ENCODE measurements at places on chromosomes 2 and 18.

GRCh38 chr2:25453199-25453905 is 111.6 kb upstream of the DNMT3A start:
- peak; percentile 75 for DNase-seq

GRCh38 chr2:145190031-145190703 is 670.2 kb upstream of the ZEB2 start:
- DNase-seq, result no peak

- DNase-seq, result no peak
Observed at GRCh38 chr2:16094811-16095210, 154.5 kb downstream of the MYCN start.

DNA sequence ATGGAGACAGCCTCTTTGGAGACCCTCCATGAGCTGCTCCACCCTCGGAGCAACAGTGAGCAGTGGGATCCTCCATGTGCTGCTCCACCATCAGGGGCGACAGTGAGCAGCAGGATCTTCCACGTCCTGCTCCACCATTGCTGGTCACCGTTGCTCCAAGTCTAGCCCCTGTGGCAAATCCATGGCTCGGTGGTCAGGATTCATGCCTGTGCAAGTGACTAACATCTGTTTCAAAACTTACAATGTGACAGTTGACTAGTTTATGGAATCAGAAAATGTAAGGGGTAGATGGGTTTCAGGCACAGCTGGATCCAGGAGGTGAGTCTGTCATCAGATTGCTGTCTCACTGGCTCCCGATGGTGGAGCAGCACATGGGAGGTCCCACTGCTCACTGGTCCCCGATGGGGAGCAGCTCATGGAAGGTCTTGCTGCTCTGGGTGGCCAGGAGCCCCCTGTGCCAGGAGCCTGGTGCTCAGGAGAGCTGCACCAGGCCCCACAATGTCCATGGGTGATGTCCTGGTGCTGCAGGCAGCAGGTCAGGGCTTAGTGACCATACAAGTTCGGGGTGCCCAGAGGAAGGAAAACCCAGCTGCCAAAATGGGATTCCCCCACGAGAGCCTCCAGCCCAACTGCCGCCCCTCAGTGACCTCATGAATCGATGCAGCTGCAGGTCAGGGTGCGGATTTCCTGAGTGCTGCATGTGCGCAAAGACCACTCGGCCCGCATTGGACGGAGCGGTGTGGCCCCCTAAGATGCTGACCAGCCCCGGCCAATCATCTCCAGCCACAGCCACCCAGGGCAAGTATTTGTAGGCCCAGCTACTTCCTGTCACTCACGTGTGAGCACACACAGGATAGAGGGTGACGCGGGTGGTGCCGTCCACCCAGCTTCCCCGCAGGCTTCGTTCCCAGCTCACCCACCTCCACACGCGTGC is 116.5 kb upstream of the OTOS start:
- no peak for DNase-seq

DNA sequence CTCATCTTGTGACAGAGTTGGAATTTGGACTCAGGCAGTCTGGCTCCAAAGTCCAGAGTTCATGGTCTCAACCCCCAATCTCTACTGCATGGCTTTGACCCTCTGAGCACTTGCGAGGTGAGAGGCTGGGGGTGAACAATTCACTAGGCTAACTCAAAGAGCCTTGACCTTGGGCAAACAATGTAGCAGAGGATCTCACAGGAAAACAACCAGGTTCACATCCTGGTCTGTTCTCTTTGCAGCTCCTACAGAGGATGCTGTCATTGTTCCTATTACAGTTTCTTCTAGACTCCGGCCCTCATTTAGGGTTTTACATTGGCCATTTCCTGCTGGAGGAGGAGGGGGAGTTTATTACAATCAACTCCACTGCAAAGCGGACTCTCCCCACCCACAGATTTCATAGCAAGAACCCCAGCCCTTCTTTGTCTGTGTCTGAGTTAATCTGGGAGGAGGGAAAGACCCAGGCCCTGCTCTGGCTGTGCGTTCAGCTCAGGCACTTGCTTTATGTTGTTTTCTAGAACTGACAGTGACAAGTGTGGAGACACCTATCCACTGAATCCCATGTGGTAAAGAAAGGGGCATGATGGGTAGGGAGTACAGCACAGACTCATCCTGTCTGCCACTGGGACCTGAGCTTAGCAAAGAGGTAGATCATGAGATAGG is 101.6 kb downstream of the LBH start:
- DNase-seq, result peak; percentile 40

- DNase-seq, result no peak
Observed at GRCh38 chr18:37564711-37565100, 892 bp downstream of the CELF4 start.

DNA sequence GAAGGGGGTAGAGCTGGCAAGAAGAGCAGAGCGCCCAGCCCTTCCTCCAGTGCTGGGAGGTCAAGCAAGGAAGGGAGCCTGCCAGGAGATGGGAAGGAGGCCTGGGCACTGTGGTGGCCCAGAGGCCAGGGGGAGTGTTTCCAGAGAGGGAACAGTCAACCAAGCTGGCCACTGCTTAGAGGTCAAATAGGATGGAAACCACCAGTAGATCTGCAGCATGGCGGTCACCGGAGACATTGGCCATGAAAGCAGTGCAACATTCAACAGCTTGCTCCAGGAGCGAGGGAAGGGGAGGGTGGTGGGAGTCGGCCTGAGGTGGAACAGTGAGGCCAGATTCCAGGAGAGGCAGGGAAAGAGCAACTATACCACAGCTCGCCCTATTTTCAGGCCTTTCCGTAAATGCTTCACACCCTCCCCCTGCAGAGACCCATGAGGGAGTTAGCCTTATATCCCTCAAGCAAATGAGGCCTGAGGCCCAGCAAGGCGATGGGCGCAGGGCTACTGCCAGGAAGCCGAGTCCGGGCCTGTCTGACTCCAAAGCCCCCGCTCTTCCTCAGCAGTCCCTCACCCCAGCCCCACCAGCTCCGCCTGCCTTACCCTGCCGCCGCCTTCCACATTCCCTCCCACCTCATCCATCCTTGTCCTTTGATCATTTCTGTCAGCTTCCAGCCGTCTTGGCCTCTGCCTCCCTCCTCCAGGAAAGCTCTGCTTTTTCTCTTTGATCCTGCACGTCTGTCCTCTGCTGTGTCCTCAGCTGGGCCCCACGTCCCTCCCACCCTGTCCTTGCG is 17.0 kb downstream of the KCNK3 start:
- DNase-seq, result no peak

- peak; percentile 91 for DNase-seq
Observed at GRCh38 chr18:47930199-47930930, at the start of gene SMAD2. SMAD2 (minus strand) TSS chr18:47930659; CDS start chr18:47896756, 33,903 bp downstream.

Data from GM12865 (cell line).